ENCODE measurements at places on chromosomes 13 and 19. TPM values are rescaled to one million over a fixed set of nuclear protein-coding genes. Genes with fewer than 3 reads are reported as not detected.

- H3K27ac ChIP-seq = no peak overlapping the region
- H3K4me3 ChIP-seq = no peak overlapping the region
- H3K27me3 ChIP-seq = no peaks in the 10 kb centered on the region
- DNase-seq = no peak
- peaks cover 28% of the 10 kb centered on the region for H3K4me1 ChIP-seq
Measured at GRCh38 chr19:14430712-14431111, 2.4 kb upstream of the PKN1 start.

DNA sequence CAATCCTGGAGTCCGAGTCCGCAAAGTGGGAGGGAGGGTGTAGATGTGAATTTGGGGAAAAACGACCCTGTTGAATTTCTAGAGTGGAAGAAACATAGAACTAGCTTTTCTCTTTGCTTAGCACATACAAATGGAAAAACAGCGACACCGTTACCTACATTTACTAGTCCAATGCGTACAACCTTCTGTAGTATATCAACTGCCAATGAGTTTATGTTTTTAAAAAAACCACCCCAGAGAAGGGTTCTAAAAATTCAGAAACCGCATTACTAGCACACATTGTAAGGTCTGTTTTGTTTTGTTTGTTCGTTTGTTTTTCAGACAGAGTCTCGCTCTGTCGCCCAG is 332 bp upstream of the SUPT20H start:
- no peaks in the 10 kb centered on the region for H3K27me3 ChIP-seq
- H3K4me1 ChIP-seq = peaks cover 29% of the 10 kb centered on the region
- no peaks in the 10 kb centered on the region for H3K36me3 ChIP-seq
- no peak for DNase-seq
- H3K4me3 ChIP-seq = peak overlapping the region; percentile 79

PKN1 gene
- total RNA-seq = 205 TPM

DNA sequence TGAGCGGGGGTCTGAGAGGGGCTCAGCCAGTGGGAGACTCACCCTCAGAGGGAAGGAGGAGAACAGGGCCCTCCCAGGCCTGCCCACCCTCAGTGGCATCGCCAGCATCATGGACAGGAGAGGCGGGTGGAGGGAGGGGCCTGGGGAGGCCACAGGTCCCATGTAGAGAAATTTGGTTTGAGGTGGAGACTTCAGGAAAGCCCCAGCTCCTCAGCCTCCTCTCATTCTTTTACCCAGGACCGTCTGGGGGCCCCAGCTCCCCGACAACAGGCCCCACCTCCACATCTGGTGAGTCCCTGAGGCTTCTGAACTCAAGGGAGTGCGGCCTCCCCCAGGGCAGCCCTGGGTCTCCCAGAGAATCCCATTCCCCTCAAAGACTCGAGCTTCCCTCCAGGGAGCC is 3.1 kb downstream of the LILRB1 start:
- no peak overlapping the region for H3K4me3 ChIP-seq
- no peak overlapping the region for H3K27ac ChIP-seq
- DNase-seq = no peak

ATP5F1D gene
- total RNA-seq = 179 TPM

ADPRHL1 gene
- total RNA-seq = 0.85 TPM

- DNase-seq = no peak
- H3K27me3 ChIP-seq = no peaks in the 10 kb centered on the region
- peaks cover 4% of the 10 kb centered on the region for H3K4me1 ChIP-seq
- no peak overlapping the region for H3K27ac ChIP-seq
Measured at GRCh38 chr19:10222201-10222890, 8.8 kb downstream of the S1PR2 start.

DNA sequence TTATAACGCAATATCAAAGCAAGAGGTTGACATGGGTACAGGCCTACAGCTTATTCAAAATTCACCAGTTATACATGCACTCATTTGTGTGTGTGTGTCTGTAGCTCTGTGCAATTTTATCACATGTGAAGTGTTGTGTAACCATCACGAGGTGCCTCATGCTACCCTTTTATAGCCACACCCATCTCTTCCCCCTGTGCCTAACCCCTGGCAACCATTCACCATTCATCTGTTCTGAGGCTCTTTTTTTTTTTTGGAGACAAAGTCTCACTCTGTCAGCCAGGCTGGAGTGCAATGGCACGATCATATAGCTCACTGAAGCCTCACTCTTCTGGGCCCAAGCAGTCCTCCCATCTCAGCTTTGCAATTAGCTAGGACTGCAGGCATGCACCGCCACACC is 78.4 kb downstream of the DPF1 start:
- no peak overlapping the region for H3K4me3 ChIP-seq
- H3K27me3 ChIP-seq = no peaks in the 10 kb centered on the region
- no peaks in the 10 kb centered on the region for H3K36me3 ChIP-seq
- H3K27ac ChIP-seq = no peak overlapping the region
- no peak for DNase-seq
- no peaks in the 10 kb centered on the region for H3K4me1 ChIP-seq

CEACAM8 gene
- not detected for total RNA-seq

FXYD7 gene
- total RNA-seq = 1.0 TPM

DNA sequence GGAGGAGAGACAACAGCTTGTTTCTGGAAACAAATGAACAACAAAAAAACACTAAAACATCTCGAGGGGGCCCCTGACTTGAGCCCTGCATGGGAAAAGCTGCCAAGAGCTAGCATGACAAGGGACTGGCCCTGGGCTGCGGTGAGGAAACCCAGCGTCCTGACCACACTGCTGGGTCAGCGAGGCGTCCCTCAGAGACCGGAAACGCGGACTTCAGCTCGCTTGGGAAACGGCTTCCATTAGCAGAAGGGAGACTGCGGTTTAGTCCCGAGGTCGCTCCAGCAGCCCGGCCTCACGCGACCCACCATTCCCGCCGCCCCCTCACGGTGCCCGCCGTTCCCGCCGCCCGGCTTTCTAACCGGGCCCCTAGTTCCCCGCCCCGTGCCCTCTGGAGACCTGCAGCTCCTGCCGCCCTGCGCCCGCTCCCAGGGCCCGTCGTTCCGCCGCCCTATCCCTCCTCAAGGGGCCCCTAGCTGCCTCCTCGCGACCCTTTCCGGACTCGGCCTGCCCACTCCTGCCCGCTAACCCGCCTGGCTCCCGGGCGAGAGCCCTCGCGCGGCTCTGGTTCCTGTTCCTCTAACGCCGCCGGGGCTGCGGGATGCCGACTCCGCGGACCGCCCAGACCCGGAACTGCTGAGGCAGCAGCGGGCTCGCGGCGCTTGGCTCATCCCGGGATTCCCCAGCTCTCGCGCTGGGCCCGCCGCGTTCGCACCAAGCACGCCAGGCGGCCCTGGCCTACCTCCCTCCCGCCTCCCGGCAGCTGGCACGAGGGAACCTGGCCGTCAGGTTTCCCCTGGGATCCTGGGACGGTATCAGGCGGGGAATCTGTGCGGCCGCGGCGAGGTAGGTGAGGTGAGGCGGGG is at the start of gene CCDC122:
Gene CCDC122, minus strand, starts transcription at position 849 of the 863 bp plus-strand sequence. CDS start 10,364 bp downstream, outside the sequence.
- H3K27me3 ChIP-seq = no peaks in the 10 kb centered on the region
- peak within 1 kb of the TSS; percentile 13 for H3K27ac ChIP-seq
- peak within 1 kb of the TSS; percentile 61 for H3K4me3 ChIP-seq
- H3K36me3 ChIP-seq = no peaks in the 10 kb centered on the region
- peak; percentile 83 for DNase-seq
- peaks cover 14% of the 10 kb centered on the region for H3K4me1 ChIP-seq

- H3K36me3 ChIP-seq = no peaks in the 10 kb centered on the region
- no peak overlapping the region for H3K27ac ChIP-seq
- no peak for DNase-seq
- no peaks in the 10 kb centered on the region for H3K27me3 ChIP-seq
Measured at GRCh38 chr19:21581646-21582240, 76.3 kb downstream of the ZNF429 start.

- no peak for DNase-seq
- H3K4me3 ChIP-seq = no peak overlapping the region
- no peaks in the 10 kb centered on the region for H3K4me1 ChIP-seq
- no peak overlapping the region for H3K27ac ChIP-seq
Measured at GRCh38 chr19:35844482-35845214, 7.7 kb downstream of the NPHS1 start.

- H3K36me3 ChIP-seq = no peaks in the 10 kb centered on the region
- DNase-seq = no peak
- no peak overlapping the region for H3K4me3 ChIP-seq
- H3K27ac ChIP-seq = no peak overlapping the region
Measured at GRCh38 chr19:10069046-10069445, 17.1 kb upstream of the SHFL start.

DNA sequence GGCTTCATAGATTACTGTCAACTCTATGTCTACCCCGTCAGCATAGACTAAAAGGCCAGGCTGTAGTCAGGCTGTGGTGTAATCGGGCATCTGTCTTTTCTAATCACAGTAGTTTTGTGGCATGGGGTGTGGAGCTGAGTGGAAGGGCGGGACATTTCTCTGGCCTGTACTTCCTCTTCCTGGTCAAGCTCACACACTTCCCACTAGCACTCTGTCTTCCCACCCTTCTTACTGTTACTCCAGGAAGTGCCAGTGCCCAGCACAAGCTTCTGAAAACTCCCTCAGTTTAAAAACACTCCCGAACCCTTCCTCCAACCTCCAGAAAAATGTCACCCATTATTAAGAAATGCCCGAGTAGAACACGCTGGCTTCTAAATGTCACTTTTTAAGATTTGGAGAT is 229.8 kb downstream of the KLF5 start:
- no peak overlapping the region for H3K4me3 ChIP-seq
- no peaks in the 10 kb centered on the region for H3K4me1 ChIP-seq
- no peaks in the 10 kb centered on the region for H3K36me3 ChIP-seq
- DNase-seq = no peak

DNA sequence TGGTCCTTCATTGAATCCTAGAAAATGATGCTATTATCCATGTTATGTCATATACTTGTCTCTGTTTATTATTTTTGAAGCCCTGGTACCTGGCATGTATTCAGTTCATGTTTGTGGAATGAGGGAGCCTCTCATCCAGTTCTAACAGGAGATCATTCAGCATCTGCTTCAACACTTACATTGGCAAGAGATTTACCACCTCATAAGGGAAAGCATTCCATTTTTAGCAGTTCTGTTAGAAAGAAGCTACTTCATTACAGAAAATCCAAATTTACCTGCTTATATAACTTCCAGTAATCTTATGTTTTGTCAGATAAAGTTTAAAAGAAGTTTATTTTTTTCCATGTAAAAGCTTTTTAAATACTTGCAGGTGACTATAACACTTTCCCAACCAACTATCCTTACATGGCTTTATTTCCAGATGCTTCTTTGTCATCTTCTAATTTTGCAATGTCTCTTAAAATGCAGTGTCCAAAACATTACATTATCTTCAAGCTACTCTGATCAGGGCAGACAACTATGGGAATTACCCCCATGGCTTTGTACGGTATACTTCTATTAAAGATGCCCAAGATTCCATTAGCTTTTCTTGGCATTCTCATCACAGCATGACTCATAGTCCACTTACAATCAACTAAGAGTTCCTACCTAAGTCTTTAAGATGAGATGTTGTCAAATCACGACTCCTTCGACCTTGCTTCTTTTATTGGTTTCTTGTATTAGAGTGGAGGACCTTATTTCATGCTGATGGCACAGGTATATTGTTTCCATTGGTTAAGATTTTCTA is 262.1 kb downstream of the PCDH9 start:
- H3K27me3 ChIP-seq = no peaks in the 10 kb centered on the region
- no peaks in the 10 kb centered on the region for H3K36me3 ChIP-seq
- H3K4me1 ChIP-seq = no peaks in the 10 kb centered on the region
- no peak overlapping the region for H3K27ac ChIP-seq

DNA sequence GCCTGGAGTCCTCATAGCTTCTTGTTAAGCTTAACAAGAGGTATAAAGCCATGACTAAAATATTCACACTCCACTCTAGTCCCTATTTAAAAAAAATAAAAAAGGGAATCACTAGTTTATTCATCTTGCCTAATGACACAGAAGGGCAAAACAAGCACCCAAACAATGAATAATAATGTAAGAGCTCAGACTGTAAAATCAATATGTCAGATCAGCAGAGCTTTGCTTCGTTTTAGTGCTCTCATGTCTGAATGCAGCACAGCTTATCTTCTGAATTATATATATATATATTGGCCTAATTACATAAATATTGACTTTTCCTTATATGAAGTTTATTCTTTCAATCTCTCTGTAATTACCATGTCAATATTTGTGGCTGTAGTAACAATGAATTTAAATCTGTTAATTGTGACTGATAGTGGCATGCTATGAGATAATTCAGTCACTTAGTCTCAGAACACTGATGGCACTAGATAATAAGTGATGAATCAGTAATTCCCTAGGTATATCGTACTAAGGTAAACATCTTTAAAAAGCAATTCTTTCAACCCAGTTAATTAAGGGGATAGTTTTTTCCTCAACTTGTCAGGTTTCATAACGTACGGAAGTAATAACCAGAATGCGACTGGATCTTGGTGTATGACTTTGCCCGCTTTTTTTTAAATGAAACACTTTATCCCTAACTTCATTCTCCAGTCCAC is 361.9 kb upstream of the GPC6 start:
- DNase-seq = no peak
- H3K4me3 ChIP-seq = no peak overlapping the region
- H3K27me3 ChIP-seq = no peaks in the 10 kb centered on the region
- H3K27ac ChIP-seq = no peak overlapping the region
- no peaks in the 10 kb centered on the region for H3K36me3 ChIP-seq

- H3K27ac ChIP-seq = no peak overlapping the region
- H3K36me3 ChIP-seq = no peaks in the 10 kb centered on the region
- no peak for DNase-seq
- H3K27me3 ChIP-seq = no peaks in the 10 kb centered on the region
Measured at GRCh38 chr13:35891507-35892441, 239.4 kb downstream of the DCLK1 start.

- no peak overlapping the region for H3K4me3 ChIP-seq
- no peaks in the 10 kb centered on the region for H3K36me3 ChIP-seq
- H3K27ac ChIP-seq = no peak overlapping the region
- H3K27me3 ChIP-seq = no peaks in the 10 kb centered on the region
Measured at GRCh38 chr19:52442179-52442578, 11.2 kb upstream of the ZNF578 start.

MAST1 gene
- 0.24 TPM for total RNA-seq

DNA sequence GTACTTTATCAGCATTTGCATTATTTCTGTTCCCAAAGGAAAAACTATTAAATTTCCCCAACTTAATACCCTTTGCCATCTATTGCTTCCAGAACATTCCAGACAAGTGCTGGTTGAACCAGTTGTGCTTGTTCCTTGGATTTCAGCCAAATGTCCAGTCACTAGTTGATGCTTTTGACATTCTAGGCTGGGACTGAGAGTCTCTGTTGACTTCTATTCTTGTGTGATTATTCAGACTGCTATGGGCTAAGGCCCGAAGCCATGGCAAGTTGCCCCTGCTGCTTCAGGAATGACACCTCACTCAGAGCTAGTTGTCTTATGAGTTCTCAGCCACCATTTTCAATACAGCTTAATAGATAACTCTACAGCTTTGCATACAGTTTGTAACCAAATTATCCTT is 458.1 kb upstream of the ARGLU1 start:
- no peaks in the 10 kb centered on the region for H3K4me1 ChIP-seq
- H3K27me3 ChIP-seq = no peaks in the 10 kb centered on the region

DNA sequence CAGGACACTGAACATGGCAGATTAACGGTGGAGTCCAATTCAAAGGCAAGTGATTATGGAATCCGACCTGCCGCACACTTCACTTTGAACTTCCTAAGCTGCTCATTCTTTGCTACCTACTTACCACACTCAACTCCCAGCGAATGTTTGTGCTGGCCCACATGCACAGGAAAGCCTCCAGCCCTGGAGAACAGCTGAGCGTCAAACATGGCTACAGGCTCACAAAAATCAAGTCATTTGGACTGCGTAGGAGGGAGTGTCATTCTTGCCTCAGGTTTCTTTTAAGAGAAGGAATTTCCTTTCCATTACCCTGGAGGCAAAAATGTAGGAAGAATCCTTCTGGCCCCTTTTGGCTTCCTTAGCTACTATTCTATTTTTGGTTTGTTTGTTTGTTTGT is 41.3 kb upstream of the IPO5 start:
- H3K36me3 ChIP-seq = no peaks in the 10 kb centered on the region
- H3K4me1 ChIP-seq = no peaks in the 10 kb centered on the region
- no peak overlapping the region for H3K27ac ChIP-seq

All from CD8-positive, alpha-beta memory T cell (primary cell).